ENCODE measurements at places on chromosomes 11 and 22.

- DNase-seq: no peak
Observed at GRCh38 chr11:2507212-2507901, 62.5 kb downstream of the KCNQ1 start.

- DNase-seq: no peak
Observed at GRCh38 chr11:3227568-3228444, 4.4 kb downstream of the MRGPRE start.

DNA sequence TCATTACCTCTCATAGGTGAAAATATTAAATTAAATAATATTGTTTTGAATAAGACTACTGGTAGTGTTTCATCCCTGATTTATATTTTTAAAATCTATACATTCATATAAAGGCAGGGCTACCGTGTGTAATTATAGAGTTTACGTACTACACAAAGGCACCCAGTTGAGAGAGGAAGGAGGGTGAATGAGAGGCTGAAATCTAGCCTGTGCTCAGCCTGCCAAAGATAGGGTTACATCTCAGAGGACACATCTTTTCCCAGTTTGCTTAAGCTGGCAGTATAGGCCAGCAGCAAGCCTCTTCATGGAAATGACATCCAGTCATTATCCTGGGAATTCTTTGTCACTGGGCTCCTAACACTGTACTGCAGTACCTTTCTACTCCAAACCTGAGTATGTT, 7.5 kb upstream of the B3GNT6 start:
- no peak for DNase-seq

GRCh38 chr22:25928038-25928437, 186.1 kb downstream of the MYO18B start:
- DNase-seq: no peak

All from astrocyte of the hippocampus (primary cell).